ENCODE measurements at places on chromosomes 3 and 15. TPM values are rescaled to one million over a fixed set of nuclear protein-coding genes. Genes with fewer than 3 reads are reported as not detected.

Gene CCDC39
- total RNA-seq = not detected

- DNase-seq = no peak
Observed at GRCh38 chr3:46946416-46946815, 30.1 kb downstream of the CCDC12 start.

- DNase-seq = no peak
Observed at GRCh38 chr3:37624276-37624675, 237.4 kb upstream of the CTDSPL start.

Gene GOLGA8O
- not detected for total RNA-seq

Gene AHSG
- total RNA-seq = not detected
